GM23338 (cell line): ENCODE measurements at places on chromosomes 5 and 9. TPM values are rescaled to one million over a fixed set of nuclear protein-coding genes. Genes with fewer than 3 reads are reported as not detected.

GRCh38 chr9:70964861-70965260, 156.6 kb downstream of the TRPM3 start:
- H3K4me3 ChIP-seq: no peak overlapping the region
- H3K36me3 ChIP-seq: no peaks in the 10 kb centered on the region
- H3K27me3 ChIP-seq: no peaks in the 10 kb centered on the region
- no peak overlapping the region for H3K27ac ChIP-seq
- peaks cover 8% of the 10 kb centered on the region; the same call in 1 of the 2 replicates for H3K4me1 ChIP-seq

Gene MAMDC4
- total RNA-seq: 4.1 and 6.8 TPM in 2 replicates

GRCh38 chr9:571066-571465, 270.4 kb upstream of the DMRT1 start:
- peaks cover 18% of the 10 kb centered on the region for H3K4me1 ChIP-seq
- H3K27ac ChIP-seq: no peak overlapping the region
- H3K4me3 ChIP-seq: no peak overlapping the region
- no peak for DNase-seq

Gene CATSPER3
- 0.74 TPM in 1 of 2 replicates, not detected in the other for total RNA-seq

- no peaks in the 10 kb centered on the region for H3K36me3 ChIP-seq
- H3K27me3 ChIP-seq: no peaks in the 10 kb centered on the region
- DNase-seq: no peak
- H3K4me1 ChIP-seq: no peaks in the 10 kb centered on the region
- H3K27ac ChIP-seq: no peak overlapping the region
- H3K4me3 ChIP-seq: no peak overlapping the region
These were observed 15.7 kb downstream of the NUDT12 start for GRCh38 chr5:103546858-103547257.

Gene CFAP90
- total RNA-seq: 0.10 and 3.5 TPM in 2 replicates
